ENCODE measurements at places on chromosomes 12 and 14. TPM values are rescaled to one million over a fixed set of nuclear protein-coding genes. Genes with fewer than 3 reads are reported as not detected.

Gene OR4E2
- total RNA-seq: not detected

Gene ACSM4
- total RNA-seq: not detected

Gene PTPN21
- total RNA-seq: 46.0 TPM

Gene LIN7A
- 0.47 TPM for total RNA-seq

Gene MIP
- not detected for total RNA-seq

Gene TSPAN19
- not detected for total RNA-seq

Gene TSPAN11
- 0.64 TPM for total RNA-seq

Gene LYZ
- 8.3 TPM for total RNA-seq

Gene KRT74
- 44.4 TPM for total RNA-seq

Gene MAGOHB
- 6.0 TPM for total RNA-seq

Gene FLVCR2
- 23.4 TPM for total RNA-seq

Gene CACNA2D4
- 0.56 TPM for total RNA-seq

Gene KRT72
- 9.9 TPM for total RNA-seq

Gene RHOF
- 6.6 TPM for total RNA-seq

Gene KRT83
- total RNA-seq: 33.9 TPM

Gene SLC5A8
- 0.38 TPM for total RNA-seq

Gene VRTN
- total RNA-seq: not detected
